ENCODE measurements at places on chromosomes 12 and 14.

GRCh38 chr14:53187921-53188463 lies 34.9 kb upstream of the DDHD1 start:
- no peak for DNase-seq

- DNase-seq: no peak
These were observed 200.9 kb upstream of the DAAM1 start for GRCh38 chr14:58987591-58987990.

GRCh38 chr12:124381456-124382296 lies 86.8 kb downstream of the RFLNA start:
- no peak for DNase-seq

DNA sequence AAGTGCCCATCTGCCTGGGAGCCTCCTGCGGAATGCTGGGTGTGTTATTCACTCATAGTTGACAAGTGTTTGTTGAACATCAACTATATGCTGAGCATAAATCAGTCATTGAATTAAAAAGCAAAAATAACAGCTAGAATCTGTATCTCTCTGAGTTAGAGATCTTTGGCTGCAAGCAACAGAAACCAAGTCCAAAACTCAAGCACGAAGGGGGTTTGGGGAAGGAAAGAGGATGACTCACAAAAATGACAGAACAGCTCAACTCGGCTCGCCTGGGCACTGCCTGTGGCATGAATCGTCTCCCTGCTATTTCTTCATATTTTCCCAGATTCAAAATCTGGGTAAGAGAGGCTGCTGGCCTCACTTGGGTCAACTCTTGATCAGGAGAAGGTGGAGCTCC lies 72.6 kb upstream of the NCOR2 start:
- no peak for DNase-seq

DNA sequence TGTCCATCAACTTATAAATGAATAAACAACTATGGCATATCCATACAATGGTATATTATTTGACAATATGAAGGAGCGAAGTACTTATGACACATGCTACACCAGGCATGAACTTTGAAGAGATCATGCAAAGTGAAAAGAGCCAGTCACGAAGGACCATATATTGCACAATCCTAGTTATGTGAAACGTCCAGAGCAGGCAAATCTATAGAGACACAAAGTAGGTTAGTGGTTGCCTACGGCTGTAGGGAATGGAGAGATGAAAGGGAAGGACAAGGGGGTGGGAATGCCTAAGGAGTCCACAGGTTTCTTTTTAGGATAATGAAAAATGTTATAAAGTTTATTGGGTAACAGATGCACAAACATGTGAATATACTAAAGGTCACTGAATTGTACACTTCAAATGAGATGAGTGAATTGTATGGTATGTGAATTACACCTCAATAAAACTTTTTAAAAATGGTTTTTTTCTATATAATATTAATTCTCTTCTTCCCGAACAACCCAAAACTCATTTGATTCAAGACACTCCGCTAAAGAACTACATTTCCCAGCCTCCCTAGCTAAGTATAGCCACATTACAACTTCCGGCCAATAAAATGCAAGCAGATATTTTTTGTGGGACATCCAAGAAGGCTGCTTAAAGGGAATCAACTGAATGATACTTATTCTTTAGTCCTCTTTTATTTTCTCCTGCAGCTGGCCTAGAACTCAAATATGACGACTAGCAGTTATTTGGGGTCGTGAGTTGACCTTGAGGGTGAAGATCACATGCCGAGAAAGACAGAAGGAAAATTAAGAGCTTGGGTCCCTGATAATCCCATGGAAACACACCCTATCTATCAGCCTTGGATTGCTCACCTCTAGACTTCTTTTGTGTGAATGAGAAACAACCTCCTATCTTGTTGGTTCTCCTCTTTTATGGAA lies 187.2 kb downstream of the TTC8 start:
- DNase-seq: no peak

- DNase-seq: no peak
These were observed 154.1 kb downstream of the ZNF664 start for GRCh38 chr12:124126950-124127655.

DNA sequence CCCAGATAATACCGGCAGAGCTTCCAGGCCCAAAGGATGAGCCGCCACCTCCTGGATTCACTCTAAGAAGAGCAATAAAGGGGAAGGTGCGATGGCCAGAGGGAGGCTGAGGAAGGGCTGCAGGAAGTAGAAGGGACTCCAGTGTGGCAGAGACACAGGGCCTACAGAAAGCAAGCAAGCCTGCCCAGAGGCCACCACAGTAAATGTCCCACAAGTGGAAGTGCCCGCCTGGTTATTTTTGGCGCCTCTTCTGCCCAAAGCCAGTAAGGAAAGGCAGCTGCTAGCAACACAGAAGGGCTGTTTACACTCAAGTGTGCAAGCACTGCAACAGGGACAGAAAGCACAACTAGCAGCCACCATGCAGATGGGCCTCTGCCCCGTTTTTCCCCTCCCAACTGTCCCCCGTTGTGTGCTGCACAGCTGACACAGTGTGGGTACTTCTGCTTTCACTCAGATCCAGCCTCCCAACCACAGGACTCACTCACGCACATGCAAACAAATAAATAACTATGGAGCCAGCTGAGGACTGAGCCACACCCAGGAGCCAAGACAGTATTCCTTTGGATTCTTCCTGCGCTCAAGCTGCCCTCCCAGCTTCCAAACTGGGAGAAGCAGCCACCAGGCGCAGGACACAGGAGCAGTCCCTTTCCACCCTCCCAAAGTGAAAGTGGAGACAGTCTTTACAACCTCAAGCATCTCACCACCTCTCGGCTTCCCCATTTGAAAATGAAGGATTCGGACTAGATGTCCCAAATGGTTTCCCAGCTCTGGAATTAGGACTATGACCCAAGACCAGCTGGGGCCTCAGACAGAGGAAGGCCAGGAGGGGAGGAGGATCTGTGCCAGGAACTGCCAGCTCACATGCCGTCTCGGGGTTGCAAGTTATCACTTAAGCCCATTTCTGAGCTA lies 40.0 kb upstream of the PNMA1 start:
- DNase-seq: no peak

GRCh38 chr14:93977790-93978581 lies 1.6 kb upstream of the ASB2 start:
- DNase-seq: no peak

GRCh38 chr14:57189070-57189469 lies 79.6 kb downstream of the EXOC5 start:
- peak; percentile 37 for DNase-seq

DNA sequence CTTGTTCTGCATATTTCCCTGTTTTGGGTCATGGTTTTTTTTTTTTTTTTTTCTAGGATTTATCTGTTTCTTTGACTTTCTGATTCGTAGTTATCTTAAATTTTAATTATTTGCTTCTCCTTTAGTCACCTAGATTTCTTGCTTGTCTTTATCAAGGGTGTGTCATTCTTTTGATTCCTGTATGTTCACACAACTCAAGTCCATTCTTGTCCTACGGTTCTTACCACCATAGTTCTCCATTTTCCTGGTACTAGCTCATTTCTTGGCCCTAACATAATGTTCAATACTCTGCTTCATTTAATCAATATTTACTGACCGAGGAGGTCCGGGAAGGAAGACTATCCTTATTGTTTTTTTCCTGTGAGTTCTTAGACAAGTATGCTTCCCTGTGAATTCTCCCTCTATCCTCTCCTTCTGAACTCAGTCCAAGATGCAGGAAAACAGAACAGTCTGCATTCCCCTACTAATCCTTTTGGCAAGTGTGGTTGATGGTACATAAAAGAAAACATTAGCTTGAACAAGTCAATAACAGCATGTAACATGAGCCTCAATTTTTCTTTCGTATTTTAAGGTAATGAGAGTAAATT lies 1346.4 kb upstream of the SEL1L start:
- no peak for DNase-seq

DNA sequence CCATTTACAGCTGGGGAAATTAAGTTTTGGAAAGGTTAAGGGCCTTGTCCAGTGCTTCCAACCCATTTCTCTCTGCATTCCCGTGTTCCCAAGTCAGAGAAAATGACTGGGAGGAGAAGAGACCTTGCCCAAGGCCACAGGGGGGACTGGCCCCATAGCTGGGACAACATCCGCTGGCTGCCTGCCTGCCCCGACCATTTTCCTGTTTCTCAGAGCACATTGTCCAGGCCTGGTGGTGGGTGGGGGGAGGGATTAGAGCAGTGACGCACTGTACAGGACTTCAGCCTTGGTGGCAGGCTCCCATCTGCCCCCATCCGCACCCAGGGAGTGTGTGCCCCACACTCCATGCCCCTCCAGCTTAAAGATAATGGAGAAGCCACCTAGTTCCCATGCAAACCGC lies 27.7 kb downstream of the DIO3 start:
- DNase-seq: no peak

Measured in NCI-H1417 treated with DMSO at 0.1 percent for 48 hours (cell line).